ENCODE measurements at places on chromosomes 11 and 22.

- DNase-seq, result no peak
Measured at GRCh38 chr11:65395961-65396530, 9.6 kb downstream of the FRMD8 start.

DNA sequence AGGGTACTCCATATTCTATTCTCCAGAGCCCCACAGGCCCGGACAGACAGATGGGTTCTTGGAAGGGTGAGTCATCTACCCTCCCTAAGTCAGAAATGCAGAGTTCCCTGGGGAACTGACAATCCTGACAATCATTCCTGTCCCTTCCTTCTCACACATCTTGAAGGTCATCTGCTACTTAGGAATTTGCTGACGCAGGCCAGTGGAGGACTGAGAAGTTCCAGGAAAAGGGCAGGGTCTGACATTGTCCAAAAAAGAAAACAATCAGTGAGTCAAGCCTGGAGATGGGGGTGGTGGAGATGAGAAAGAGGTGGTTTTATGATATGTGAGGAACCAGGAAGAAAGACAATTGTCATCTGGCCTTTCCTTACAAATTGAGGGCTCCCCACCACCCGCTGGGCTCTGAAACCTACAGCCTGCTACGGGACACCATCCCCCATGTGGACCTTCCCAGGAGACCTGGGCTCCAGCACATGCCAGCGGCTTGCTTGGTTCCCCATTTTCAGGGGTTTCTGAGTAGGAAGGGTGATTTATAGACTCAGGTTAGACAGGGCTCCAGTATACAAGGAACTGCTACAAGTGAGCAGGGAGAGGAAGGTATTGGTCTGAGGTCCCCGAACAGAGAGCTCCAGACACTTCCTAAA lies 12.9 kb downstream of the CD59 start:
- no peak for DNase-seq

DNA sequence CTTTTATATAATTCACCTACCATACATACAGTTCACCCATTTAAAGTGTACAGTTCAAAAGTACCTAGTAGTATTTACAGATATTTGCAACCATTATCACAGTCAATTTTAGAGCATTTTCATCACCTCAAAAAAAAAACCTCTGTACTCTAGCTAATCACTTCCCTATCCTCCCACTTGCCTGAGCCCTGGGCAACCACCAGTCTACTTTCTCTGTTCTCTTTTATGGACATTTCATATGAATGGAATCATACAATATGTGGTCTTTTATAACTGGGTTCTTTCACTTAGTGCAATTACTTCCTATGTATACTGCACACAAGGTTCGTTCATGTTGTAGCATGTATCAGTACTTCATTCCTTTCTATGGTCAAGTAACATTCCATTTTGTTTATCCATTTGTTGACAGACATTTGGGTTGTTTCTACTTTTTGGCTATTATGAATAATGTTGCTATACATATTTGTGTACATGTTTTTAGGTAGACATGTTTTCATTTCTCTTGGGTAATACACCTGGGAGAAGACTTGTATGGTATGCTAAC lies 17.8 kb upstream of the NEU3 start:
- DNase-seq, result no peak

GRCh38 chr22:41094041-41094593 lies 1.7 kb downstream of the EP300 start:
- no peak for DNase-seq

- no peak for DNase-seq
Measured at GRCh38 chr11:37442576-37442975, 844.5 kb upstream of the RAG2 start.

DNA sequence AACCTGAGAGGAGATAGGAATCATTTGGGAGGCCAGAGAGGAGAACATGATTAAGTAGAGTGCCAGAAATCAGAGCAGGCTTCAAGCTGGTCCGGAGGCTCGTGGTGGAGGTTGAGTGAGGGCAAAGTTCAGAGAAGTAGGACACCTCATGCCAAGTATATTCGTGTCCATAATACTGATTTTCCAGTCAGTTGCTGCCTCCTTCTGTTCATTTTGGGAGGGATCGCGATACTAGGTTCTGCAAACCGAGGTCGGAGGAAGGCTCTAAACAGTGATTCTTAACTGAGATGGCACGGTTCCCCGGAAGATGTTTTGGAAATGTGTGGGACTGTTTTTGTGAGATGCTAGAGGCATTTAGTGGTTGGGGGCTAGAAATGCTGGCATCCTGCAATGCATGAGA lies 13.6 kb upstream of the CD3E start:
- DNase-seq, result no peak

DNA sequence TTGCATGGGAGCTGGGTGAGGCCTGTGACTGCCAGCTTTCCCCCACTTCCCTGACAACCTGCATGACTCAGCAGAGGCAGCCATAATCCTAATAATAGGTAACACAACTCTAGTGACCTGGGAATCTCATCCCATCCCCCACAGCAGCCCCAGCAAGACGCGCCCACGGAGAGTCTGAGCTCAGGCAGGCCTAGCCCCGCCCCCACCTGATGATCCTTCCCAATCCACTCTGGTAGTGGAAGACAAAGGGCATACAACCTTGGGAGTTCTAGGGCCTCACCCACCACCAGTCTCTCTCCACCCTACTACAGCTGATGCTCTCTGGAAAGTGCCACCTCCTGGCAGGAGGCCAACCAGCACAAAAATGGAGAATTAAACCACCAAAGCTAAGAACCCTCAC lies 60.3 kb downstream of the CWF19L2 start:
- DNase-seq, result no peak

DNA sequence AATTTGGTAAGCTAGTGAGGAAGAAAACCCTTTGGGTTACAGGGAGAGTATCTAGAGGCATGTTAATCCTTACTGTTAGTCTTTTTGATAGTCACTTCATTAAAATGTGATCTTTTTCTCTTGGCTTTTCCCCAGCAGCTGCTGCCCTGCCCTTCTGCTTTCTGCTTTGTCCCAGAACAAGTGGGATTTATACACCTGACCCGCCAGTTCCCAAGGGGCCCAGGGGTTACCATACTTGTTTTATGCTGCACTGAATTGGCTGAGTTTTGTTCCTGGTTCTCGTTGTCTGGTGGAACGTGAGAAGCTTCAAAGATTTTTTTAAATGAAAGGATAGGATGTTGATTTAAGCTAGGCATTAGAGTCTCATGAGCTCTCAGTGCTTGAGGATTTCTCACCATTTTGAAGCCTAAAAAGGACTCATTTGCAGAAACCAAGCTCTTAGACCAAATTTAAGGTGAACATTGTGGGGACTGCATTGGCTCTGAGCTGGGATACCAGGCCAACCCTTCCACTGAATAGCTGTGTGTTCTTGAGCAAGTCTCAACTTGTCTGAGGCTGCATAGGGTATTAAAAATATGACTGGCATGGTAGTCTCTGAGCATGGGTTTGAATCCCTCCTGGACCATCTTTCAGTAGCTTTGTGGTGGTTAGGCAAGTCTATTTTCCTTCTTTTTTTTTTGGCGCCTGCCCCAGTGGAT lies 6.6 kb downstream of the LIMK2 start:
- no peak for DNase-seq
